ENCODE measurements at places on chromosomes 12 and 14.

DNA sequence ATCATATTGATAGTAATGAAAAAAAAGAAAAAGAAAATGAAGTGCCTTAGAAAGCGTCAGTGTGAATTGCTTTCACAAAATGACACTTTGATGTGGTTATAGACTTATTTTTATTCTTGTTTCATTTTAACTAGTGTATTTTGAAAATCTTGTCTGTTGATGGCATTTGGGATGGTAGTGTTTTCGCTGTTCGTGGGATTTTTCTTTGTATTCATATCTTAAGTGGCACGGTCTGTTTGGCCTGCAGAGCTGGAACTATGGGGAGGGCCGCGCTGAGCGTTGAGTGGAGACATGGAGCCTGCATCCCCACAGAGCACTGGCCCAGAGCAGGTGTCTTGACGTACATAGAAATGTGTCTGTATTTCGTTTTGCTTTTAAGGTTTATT is 61.6 kb downstream of the WDR20 start:
- no peak for DNase-seq

DNA sequence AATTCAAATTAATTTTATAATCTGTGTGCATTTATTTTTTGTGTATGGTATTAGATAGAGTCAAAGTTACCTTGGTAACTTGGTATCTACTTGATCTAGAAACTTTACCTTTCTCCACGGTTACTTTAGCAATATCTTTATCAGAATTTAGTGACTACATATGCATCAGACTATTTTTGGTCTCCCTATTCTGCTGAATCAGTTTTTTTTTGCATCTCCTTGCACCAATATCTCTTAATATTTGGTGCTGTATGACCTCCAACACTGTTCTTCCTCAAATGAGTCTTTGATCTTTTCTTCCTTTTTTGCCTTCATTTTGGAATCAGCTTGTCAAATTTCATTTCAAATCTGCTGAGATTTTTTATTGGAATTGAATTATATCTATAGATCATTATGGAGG is 828.2 kb upstream of the FOXG1 start:
- DNase-seq, result no peak

GRCh38 chr12:102879144-102879763 is 37.8 kb downstream of the PAH start:
- peak; percentile 93 for DNase-seq

DNA sequence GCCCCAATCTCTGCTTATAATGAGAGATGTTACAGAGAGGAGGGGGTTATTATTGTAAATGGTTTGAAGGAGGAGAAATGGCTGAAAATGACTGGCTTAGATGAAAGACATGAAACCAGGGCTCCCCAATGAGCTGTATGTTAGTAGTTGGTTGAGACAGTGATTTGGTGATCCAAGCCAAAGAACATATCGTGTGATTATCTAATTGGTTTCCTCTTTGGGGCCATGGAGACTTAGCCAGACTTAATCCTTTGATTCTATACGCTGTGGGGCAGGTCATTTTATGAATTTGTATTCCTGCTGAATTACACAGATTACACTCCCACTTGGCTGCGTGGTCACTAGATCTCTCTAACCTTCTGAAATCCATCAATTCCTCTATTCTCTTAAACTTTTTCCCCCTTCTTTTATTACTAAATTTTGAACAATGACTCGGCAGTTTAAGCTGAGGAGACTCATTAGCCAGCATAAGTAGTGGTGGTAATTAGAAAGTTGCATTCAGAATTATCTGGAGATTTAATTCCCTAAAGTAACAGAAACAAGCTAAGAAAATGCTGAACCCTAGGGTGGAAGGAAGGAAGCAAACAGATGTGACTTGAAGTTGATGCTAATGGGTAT is 5.3 kb downstream of the TTC8 start:
- no peak for DNase-seq

DNA sequence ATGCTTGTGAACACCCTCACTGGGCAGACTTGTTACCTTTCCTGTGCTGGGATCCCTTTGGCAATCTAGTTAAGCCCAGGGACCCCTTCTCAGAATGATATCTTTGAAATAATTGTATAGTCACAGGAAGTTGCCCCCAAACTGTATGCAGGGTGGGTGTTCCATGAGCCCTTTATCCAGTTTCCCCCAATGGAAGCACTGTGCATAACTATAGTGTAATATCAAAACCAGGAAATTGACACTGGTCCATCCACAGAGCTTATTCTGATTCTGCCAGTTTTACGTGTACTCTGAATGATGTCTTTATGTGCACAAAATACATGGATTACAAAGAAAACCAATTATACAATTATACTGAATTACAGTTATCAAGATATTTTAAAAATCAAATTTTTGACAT is 24.2 kb downstream of the NGB start:
- no peak for DNase-seq

DNA sequence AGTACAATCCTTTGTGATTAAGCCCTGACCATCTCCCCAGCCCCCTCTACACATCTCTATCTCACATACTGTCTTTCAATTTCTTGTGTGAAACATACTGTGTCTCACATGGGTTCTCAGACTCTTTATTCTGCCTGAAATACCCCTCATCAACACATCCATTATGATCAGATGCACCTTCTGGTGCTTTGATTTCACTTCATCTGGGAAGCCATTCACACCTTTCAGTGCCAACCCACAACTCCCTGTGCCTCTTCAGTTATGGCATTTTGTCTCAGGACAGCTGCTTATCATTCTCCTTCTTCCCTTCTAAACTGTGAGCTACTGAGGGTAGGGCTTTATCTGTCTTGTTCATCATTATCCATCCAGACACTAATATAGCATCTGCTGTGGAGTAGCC is 58.8 kb downstream of the CKB start:
- DNase-seq, result no peak

DNA sequence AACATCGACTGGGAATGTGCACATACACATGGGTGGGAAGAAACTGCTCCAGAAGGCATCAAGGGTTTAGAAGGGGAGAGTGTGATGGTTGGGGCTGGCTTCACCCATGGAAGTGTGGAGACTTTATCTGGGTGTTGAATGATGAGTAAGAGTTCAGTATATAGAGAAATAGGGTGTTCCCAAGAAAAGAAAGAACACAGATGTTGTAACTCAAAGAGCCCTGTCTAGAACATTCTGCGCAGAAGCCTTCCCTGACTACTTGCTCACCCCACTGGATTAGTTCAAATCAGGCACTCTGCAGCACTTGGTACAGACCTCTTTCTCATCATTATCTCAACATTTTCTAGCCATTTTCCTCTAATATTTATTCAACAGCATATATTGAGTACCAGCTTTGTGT is 491.7 kb downstream of the SNAPC1 start:
- no peak for DNase-seq

GRCh38 chr12:132711080-132711843 is 620 bp downstream of the PGAM5 start:
- DNase-seq, result peak; percentile 71

GRCh38 chr14:104937161-104937560 is 12.5 kb downstream of the PLD4 start:
- no peak for DNase-seq

DNA sequence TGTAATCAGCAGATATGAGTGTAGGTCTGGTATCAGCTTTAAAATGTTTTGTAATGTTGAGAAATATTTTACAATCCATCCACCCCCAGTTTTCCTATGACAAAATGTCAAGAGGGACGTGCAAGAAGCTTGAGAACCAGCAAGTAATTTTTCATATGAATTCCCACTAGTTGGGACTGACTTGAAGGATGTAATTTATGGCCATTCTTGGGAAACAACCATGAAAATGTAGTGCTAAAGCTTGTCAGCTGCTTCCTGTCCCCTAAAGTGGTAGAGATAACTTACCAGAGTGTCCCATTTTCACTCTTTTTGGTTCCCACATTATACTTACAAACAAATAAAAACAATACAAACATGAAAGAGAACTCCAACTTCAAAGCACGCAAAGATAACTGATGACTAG is 63.9 kb downstream of the RERG start:
- no peak for DNase-seq

GRCh38 chr12:113120670-113121370 is 14.7 kb downstream of the RASAL1 start:
- no peak for DNase-seq

- peak; percentile 79 for DNase-seq
Measured at GRCh38 chr12:101566318-101566717, 28.5 kb upstream of the MYBPC1 start.

DNA sequence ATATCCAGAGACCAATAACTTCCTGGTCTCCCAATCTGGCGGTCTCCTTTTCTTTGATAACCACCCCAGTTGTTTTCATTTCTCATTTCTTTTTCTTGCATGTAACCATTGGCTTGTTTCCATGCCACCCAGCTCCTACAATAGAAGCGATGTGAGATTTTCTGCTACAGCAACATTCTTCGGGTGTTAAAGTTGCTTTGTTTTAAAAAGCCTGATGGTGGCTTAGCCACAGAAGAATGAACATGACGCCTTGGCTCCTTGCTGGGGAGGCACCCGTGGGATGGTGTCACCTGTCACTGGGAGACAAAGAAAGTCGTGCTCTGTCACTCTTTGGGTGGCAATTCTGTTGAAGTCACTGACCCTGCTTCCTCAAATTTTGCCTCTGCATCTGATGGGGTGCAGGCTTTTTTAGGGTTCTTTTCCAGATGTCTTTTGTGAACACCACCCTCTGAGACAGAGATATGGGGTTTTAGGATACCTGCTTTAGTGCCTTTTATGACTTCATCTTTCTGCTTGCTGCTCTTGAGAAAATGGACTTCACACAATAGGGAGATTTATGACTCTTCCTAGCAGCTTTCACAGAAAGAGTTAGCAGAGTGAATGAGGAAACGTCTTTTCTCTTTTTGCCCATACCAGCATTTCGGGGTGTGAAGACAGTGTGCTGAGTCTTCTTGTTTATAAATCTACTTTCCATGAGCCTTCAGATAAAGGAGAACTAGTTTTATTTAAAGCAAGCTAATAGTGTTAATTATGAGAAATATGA is 265.3 kb upstream of the TBX3 start:
- DNase-seq, result no peak

DNA sequence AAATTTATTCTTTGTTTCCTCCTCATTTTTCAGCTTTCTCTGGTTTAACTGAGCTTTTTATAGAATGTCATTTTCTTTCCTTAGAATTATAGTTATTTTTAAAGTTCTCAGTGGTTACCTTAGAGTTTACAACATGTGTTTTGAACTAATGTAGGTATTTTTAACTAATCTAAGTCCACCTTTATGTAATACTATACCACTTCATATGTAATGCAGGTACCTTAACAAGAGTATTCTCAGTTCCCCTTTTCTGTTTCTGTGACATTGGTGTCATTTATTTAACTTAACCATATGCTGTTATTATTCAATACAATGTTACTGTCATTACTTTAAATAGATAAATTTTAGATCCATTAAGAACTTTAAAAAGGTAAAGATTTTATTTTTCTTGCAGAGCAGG is 30.3 kb upstream of the KCNC2 start:
- DNase-seq, result no peak

GRCh38 chr12:55816881-55817344 is 611 bp downstream of the SARNP start:
- DNase-seq, result peak; percentile 69

DNA sequence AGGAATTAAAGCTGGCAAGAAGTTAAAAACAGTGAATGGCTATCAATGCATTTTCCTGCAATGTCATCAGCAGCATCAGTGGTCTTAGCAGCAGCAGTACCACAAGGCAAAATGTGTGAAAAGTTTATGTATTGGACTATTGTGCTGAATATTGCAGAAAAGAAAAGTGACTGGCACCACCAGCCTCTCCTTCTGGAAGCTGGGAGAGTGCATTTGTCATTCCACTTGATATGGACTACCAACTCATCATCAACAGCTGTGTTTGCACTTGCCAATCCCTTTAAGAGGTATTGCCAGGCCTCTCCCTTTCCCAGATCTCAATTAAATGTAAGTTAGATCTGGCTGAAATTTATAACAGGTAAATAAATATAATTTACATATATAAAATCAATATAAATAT is 151.0 kb upstream of the GZMB start:
- no peak for DNase-seq

DNA sequence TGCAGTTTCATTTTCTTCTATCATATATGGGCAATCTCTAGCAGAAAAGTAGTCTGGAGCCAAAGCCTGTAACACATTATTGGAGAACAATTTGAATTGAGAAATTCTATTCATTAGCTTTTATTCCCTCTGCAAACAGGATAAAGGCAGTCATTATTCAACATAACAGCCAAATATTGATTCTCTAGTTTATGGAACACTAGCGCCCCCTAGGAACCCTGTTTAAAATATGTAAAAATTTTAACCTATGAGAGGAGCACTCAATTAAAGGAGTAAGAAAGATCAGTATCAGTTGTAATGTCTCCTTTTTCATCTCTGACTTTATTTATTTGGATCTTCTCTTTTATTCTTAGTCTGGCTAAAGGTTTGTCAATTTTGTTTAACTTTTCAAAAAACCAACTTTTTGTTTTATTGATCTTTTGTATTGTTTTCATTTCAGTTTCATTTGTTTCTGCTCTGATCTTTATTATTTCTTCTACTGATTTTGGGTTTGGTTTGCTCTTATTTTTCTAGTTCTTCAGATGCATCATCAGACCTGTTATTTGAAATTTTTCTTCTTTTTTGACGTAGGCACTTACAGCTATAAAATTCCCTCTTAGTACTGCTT is 4.8 kb upstream of the LMNTD1 start:
- DNase-seq, result no peak

DNA sequence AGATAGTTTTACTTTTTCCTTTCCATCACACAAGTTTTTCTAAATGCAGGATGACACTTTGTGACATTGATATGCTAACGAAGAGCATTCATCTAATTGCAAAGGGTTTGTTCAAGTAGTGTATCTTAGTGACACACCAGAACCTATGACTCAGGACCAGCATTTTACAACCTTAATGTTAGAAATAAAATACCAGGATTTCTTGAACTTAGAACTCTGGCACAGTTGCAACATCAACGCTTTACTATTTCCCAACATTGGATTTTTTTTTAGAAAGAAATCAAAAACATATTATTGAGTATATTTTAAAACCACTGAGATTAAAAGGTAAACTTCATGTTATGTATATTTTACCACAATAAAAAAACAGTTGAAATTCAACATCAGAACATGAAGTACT is 17.9 kb upstream of the PLEKHG6 start:
- DNase-seq, result no peak

GRCh38 chr12:53694756-53695151 is 18.9 kb upstream of the ATP5MC2 start:
- DNase-seq, result no peak

- no peak for DNase-seq
Measured at GRCh38 chr14:65769151-65769550, 356.6 kb downstream of the FUT8 start.

Data from islet precursor cell (in vitro differentiated cells).